ENCODE measurements at places on chromosomes 6 and 20. TPM values are rescaled to one million over a fixed set of nuclear protein-coding genes. Genes with fewer than 3 reads are reported as not detected.

PPP1R10 gene
- total RNA-seq = 126 TPM

RNF146 gene
- 18.3 TPM for total RNA-seq

DNA sequence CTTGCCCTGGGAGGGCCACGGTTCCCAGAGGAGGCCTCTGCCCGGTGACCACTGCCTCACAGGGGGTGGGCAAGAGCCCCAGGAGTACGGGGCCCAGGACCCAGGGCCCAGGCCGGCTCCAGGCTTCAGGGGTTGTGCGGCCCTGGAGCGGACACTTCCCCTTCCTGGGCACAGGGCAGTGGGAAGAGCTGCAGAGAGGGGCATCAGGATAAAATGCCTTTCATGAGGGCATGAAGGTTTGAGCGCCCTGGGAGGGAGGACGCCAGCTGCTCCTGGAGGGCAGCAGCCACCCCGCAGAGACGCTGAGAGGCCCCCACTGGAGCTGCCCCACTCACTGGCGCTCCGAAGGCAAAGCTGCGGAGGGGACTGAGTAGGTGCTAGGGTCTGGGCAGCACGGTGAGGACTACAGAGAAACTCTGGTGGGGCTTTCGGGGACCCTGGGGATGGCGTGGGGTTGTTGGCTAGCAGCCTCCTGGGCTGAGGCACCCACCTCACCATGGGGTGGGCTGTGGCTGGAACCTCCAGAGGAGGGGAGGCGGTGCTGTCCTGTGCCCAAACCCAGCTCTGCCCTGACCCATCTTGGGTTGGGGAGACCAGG is 10.4 kb downstream of the LAMA5 start:
- no peaks in the 10 kb centered on the region for H3K27me3 ChIP-seq
- no peak overlapping the region for H3K4me3 ChIP-seq
- no peaks in the 10 kb centered on the region for H3K36me3 ChIP-seq
- no peak overlapping the region for H3K27ac ChIP-seq
- no peak for DNase-seq

RNF182 gene
- not detected for total RNA-seq

FOXC1 gene
- 0.23 TPM for total RNA-seq

DNA sequence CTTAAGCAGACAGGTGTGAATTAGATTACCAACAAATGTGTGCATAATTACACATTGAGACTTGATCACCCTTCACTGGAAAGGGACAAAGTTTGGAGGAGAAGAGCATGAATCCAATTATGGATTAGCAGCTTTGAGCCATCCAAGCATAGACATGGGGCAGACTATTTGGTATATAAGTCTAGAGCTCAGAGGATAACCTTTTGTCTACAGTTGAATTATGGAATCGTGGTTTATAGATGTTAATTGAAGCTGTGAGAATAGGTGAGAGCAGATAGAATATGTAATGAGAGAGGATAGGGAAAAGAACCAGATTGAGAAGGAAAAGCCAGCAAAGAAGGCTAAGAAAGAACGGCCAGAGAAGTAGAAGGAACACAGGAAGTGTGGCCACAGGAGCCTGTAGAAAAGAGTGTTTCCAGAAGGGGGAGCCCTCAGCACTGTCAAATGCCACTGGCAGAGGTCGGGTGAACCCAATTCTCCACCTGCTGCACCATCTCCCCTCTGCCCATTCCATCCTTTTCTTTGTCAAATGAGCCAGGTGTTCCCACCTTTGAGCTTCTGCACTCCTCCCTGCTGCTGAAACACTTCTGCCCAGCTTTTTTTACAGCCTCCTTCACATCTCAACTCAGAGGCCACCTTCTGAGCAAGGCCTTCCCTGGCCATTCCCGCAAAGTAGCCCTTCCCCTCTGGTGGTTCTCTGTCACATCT is 7.3 kb downstream of the DNTTIP1 start:
- H3K4me3 ChIP-seq = no peak overlapping the region
- DNase-seq = peak; percentile 64
- H3K4me1 ChIP-seq = peaks cover 20% of the 10 kb centered on the region
- no peaks in the 10 kb centered on the region for H3K27me3 ChIP-seq
- H3K36me3 ChIP-seq = peaks cover 36% of the 10 kb centered on the region

OR2J3 gene
- total RNA-seq = not detected

- H3K36me3 ChIP-seq = peaks cover 5% of the 10 kb centered on the region
- peaks cover 6% of the 10 kb centered on the region for H3K27me3 ChIP-seq
- H3K4me1 ChIP-seq = peaks cover 10% of the 10 kb centered on the region
- H3K4me3 ChIP-seq = no peak overlapping the region
Observed at GRCh38 chr20:48875233-48875913, 46.1 kb upstream of the ARFGEF2 start.

HLA-DPB1 gene
- 12.3 TPM for total RNA-seq

DNA sequence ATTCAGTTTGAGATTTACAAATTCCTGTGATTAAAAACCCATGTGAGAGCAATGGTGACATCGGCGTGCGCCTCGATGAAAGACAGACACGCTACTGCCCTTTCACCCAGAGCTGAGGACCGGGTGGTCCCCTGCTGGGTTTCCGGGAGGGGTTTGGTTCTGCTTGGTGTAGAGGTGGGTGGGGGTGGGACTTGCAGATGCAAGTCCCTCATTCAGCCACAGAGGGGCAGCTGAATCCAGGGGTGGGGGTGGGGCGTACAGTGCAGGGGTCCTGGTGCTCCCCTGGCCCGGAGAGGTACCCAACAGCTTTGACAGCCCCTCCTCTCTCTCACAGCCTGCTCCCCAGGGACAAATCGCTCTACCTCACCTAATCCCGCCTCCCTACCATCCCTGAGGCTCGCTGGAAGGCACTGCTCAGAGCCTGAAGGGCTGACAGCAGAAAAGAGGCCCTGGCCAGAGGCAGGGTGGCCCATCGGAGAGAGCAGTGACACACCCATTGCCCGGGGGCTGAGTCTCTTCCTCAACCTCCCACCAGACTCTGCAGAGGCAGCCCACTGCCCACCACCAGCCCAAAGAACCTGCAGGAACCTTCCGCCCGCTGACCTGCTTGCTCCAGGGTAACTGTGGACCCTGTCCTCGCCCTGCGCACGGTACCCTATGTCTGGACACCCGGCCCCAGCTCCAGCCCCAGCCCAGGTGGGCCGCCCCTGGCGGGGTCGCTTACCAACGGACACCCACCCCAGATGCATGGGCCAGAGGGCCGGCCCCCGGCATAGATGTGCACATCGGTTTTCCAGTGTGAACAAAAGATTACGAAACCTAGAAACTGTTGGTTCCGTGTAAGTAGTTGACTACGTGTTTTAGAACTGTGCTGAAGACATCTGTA is 118.4 kb downstream of the JPH2 start:
- peaks cover 1% of the 10 kb centered on the region for H3K36me3 ChIP-seq
- H3K4me1 ChIP-seq = peaks cover 60% of the 10 kb centered on the region
- peak overlapping the region; percentile 52 for H3K4me3 ChIP-seq
- DNase-seq = no peak
- peaks cover 6% of the 10 kb centered on the region for H3K27me3 ChIP-seq

DNA sequence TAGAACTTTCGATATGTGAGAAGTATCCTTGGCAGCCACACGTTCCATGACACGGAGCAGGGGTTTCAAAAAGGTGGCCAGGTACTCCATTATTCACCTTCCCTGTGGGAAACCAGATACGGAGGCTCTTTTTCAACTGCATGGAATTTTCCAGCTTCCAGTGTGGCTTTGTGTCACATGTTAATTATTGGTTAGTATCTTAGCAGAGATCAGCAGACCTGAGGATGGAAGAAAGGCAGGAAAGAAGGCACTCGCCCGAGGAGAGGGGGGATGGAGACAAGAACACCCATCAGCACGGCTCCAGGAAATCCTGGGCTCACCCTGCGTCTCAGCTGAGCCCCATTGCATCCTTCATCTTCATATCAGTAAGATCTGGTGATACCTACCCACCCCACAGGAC is 115.5 kb downstream of the PXDC1 start:
- H3K27ac ChIP-seq = no peak overlapping the region
- H3K27me3 ChIP-seq = peaks cover 7% of the 10 kb centered on the region
- DNase-seq = no peak
- no peak overlapping the region for H3K4me3 ChIP-seq
- no peaks in the 10 kb centered on the region for H3K4me1 ChIP-seq

- DNase-seq = no peak
- no peak overlapping the region for H3K27ac ChIP-seq
- H3K27me3 ChIP-seq = peaks cover 9% of the 10 kb centered on the region
- H3K4me1 ChIP-seq = no peaks in the 10 kb centered on the region
- H3K4me3 ChIP-seq = no peak overlapping the region
- no peaks in the 10 kb centered on the region for H3K36me3 ChIP-seq
Observed at GRCh38 chr6:161308075-161308655, 34.3 kb upstream of the AGPAT4 start.
